Bladder microvascular endothelial cell (primary cell): ENCODE measurements at places on chromosomes 7 and 10. TPM values are rescaled to one million over a fixed set of nuclear protein-coding genes. Genes with fewer than 3 reads are reported as not detected.

DPYSL4 gene
- total RNA-seq, result 7.9 and 17.7 TPM in 2 replicates

FFAR4 gene
- not detected in 2 replicates for total RNA-seq

FGF8 gene
- not detected in 2 replicates for total RNA-seq

OIT3 gene
- total RNA-seq, result 0.13 and 0.32 TPM in 2 replicates

CALN1 gene
- total RNA-seq, result 0.06 TPM in 1 of 2 replicates, not detected in the other

CYP2W1 gene
- total RNA-seq, result not detected in 2 replicates

ATP6V1F gene
- total RNA-seq, result 70.9 and 75.5 TPM in 2 replicates

NACAD gene
- total RNA-seq, result 0.32 and 2.0 TPM in 2 replicates

NPTX2 gene
- total RNA-seq, result 0.69 and 0.97 TPM in 2 replicates

ENO4 gene
- total RNA-seq, result not detected in 2 replicates
